ENCODE measurements at places on chromosomes 13 and 19. TPM values are rescaled to one million over a fixed set of nuclear protein-coding genes. Genes with fewer than 3 reads are reported as not detected.

Gene PCSK4
- 18.6 TPM for total RNA-seq

Gene ZBTB7A
- 24.6 TPM for total RNA-seq

DNA sequence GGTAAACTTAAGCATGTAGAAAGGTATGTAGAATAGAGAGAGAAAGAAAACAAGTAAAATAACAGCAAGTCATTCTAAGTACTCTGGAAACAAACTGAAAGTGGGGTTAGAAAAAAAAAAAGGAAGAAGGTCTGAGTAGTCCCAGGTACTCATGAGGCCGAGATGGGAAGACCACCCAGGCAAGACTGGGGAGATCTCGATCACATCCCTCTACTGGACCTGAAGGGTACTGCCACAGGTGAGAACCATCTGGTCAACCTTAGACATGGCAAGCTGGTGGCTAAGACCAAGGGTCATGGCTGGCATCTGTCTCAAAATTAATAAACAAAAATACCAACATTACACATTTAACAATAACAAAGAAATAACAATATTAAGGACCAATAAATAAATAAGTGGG lies 36.3 kb upstream of the ZNF724 start:
- H3K27ac ChIP-seq: no peak overlapping the region
- DNase-seq: peak; percentile 50
- H3K4me3 ChIP-seq: no peak overlapping the region
- no peaks in the 10 kb centered on the region for H3K4me1 ChIP-seq

GRCh38 chr19:41328842-41329225 lies 18.9 kb downstream of the CCDC97 start:
- peaks cover 19% of the 10 kb centered on the region for H3K27me3 ChIP-seq
- no peaks in the 10 kb centered on the region for H3K36me3 ChIP-seq
- H3K27ac ChIP-seq: peak overlapping the region; percentile 62
- peaks cover 58% of the 10 kb centered on the region for H3K4me1 ChIP-seq
- H3K4me3 ChIP-seq: no peak overlapping the region

- peaks cover 9% of the 10 kb centered on the region for H3K36me3 ChIP-seq
- H3K4me3 ChIP-seq: no peak overlapping the region
- peaks cover 10% of the 10 kb centered on the region for H3K4me1 ChIP-seq
- no peak for DNase-seq
- no peak overlapping the region for H3K27ac ChIP-seq
Observed at GRCh38 chr19:13741893-13742292, 22.4 kb upstream of the MRI1 start.

DNA sequence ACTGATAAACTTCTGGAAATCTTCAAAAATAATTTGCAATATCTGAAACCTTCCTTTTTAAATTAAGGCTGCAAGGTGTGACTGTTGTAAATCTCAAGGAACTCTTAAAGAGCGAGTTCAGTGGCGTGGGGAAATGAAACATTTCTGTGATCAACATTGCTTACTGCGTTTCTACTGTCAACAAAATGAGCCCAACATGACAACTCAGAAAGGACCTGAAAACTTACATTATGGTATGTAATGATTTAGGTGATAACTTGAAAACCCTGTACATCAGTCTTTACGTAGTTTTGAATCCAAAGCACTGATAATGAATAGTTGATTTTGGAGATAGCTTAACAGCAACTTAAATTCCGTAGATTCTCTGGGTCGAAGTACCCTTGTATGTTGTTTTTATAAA lies 92.8 kb downstream of the ZMYM2 start:
- peaks cover 55% of the 10 kb centered on the region for H3K4me1 ChIP-seq
- H3K36me3 ChIP-seq: peaks cover 40% of the 10 kb centered on the region
- DNase-seq: no peak
- H3K27me3 ChIP-seq: no peaks in the 10 kb centered on the region

Gene EGLN2
- total RNA-seq: 102 TPM

DNA sequence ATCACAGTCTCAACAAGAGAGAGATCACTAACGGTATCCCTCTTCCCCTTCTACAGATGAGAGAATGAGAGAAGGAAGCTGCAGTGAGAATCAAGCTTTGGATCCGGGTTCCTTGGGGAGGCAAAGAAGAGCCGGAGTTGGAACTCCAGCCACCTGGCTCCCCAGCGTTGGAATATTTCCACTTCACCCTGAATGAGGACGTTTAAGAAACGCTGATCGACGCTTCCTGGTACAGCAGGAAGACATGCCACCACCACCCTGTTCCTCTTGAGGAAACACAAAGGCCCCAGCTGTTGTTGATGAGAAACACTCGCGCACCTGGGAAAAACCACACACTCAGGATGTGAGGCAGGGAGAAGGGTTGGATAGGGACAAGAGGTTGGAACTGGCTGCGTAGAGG lies 11.3 kb upstream of the CACNG8 start:
- DNase-seq: no peak
- H3K27me3 ChIP-seq: no peaks in the 10 kb centered on the region
- peaks cover 33% of the 10 kb centered on the region for H3K4me1 ChIP-seq
- no peak overlapping the region for H3K4me3 ChIP-seq

DNA sequence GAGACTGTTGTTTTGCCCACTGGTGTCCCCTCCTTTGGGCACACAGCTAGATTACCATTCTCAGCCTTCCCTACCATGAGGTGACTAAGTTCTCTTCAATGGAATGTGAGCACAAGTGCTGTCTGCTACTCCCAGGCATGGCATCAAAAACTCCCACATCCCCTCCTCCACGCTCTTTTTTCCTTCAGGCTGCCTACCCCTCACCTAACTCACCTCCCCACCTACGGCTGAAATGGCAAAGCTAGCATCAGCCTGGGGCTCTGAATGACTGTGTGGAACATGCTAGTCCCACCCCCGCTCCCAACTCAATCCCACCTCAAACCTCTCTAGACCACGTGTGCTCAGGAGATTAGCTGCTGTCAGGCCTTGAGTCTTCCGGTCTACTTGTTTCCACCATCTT lies 512.2 kb downstream of the DIAPH3 start:
- H3K4me1 ChIP-seq: no peaks in the 10 kb centered on the region
- H3K27me3 ChIP-seq: no peaks in the 10 kb centered on the region
- no peak overlapping the region for H3K4me3 ChIP-seq
- DNase-seq: no peak

- peaks cover 8% of the 10 kb centered on the region for H3K4me1 ChIP-seq
- no peaks in the 10 kb centered on the region for H3K36me3 ChIP-seq
- no peak overlapping the region for H3K4me3 ChIP-seq
Observed at GRCh38 chr19:43804432-43804831, 2.2 kb upstream of the LYPD5 start.

Gene MKNK2
- total RNA-seq: 165 TPM

DNA sequence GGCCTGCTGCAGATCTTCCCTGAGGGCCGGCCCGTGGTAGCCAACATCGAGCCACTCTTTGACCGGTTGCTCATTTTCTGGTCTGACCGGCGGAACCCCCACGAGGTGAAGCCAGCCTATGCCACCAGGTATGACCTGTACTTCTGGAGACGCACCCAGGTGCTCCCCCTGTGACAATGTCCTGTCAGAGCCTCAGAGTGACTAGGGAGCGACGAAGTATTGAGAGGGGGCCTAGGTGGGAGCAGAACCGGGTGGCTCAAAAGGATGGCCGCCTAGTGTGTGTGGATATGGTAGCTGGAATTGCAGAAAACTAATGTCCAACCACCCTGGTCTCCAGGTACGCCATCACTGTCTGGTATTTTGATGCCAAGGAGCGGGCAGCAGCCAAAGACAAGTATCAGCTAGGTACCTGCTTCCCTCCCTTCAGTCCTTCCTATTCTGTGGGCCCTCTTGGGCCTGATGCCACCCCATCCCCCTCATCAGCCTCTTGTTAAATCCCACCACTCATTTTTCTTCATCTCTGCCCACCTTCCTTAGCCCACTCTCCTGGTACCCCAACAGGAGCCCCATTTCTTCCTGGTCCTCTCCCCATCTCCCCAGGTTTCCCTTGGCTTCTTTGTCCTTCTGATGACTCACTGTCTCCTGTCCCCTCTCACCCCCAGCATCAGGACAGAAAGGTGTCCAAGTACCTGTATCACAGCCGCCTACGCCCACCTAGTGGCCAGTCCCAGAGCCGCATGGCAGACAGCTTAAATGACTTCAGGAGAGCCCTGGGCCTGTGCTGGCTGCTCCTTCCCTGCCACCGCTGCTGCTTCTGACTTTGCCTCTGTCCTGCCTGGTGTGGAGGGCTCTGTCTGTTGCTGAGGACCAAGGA lies 8.4 kb downstream of the EGLN2 start:
- peak overlapping the region; percentile 42 for H3K27ac ChIP-seq
- peaks cover 71% of the 10 kb centered on the region for H3K4me1 ChIP-seq
- peak; percentile 80 for DNase-seq
- no peak overlapping the region for H3K4me3 ChIP-seq

DNA sequence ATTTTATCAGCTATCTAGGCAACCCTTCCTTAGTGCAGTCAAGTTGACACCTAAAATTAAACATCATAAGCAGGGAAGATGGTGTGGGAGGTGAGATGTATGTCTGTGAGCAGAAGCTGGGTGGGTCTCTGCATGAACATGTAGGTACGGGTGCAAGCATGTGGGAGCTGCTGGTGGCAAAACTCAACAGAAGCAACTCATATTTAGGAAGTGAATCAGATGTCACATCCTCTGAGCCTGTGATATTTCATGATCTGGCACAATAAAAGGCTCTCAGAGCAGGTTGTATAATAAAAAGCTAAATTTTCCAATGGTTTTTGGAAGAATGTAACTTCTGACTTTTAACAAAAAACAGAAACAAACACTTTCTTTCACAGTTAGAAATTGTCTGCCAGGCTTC lies 44.4 kb downstream of the C1QTNF9 start:
- H3K36me3 ChIP-seq: no peaks in the 10 kb centered on the region
- no peaks in the 10 kb centered on the region for H3K4me1 ChIP-seq
- no peaks in the 10 kb centered on the region for H3K27me3 ChIP-seq
- H3K4me3 ChIP-seq: no peak overlapping the region
- no peak overlapping the region for H3K27ac ChIP-seq
- no peak for DNase-seq

DNA sequence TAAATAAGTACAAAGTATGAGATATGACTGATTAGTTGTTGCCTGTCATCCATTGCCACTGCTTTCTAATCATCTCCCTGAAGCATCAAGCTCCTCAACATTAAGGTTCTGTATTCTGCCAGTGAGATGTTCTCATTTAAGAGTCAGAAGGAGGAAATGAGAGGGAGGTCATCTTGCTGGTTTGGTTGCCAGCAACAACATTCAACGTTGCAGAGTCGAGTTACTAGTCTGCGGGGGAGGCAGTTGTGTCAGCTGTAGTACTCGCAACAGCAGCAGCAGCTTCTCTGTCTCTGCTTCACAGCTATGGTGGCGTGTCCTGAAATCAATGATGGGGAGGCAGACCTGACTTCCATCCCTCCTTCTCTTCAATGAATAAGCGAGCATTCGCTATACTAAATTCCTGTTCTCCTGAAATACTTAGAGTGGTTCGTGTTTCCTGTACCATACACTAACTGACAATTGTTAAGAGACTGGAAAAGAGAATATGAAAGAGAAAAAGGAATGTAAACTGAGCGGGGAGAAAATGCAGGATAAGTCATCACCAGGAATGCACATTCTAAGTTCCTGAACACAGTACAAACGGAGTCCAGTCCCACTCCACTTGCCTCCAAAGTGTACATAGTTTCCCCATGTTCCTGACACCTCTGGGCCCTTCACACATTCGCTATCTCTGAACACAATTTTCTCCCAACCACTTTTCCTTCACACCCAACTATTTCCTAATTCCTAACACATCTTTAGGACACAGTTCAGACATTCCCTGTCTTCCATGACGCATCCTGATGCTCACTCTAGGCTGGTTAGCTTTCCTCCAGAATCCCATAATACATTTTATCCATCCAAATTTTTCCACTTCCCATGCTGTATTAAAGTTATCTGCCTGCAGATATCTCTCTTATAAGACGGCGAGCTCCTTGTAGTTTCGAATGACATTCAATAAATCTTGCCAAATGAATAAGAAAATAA lies 263.0 kb downstream of the KLF12 start:
- peak; percentile 19 for DNase-seq
- H3K4me1 ChIP-seq: peaks cover 20% of the 10 kb centered on the region
- H3K4me3 ChIP-seq: no peak overlapping the region

- H3K27ac ChIP-seq: peak overlapping the region; percentile 95
- peak overlapping the region; percentile 89 for H3K4me3 ChIP-seq
- H3K4me1 ChIP-seq: peaks cover 38% of the 10 kb centered on the region
- peak; percentile 18 for DNase-seq
- no peaks in the 10 kb centered on the region for H3K27me3 ChIP-seq
- peaks cover 6% of the 10 kb centered on the region for H3K36me3 ChIP-seq
Observed at GRCh38 chr13:97976610-97977521, 23.4 kb downstream of the IPO5 start.

Gene LILRB4
- not detected for total RNA-seq

- no peak for DNase-seq
- no peaks in the 10 kb centered on the region for H3K27me3 ChIP-seq
- no peak overlapping the region for H3K27ac ChIP-seq
- H3K4me3 ChIP-seq: no peak overlapping the region
Observed at GRCh38 chr13:41613471-41613870, 156.1 kb downstream of the RGCC start.

Gene TPTE2
- total RNA-seq: not detected

- H3K27ac ChIP-seq: peak overlapping the region; percentile 72
- H3K4me1 ChIP-seq: peaks cover 6% of the 10 kb centered on the region
- H3K36me3 ChIP-seq: no peaks in the 10 kb centered on the region
- DNase-seq: no peak
- no peak overlapping the region for H3K4me3 ChIP-seq
Observed at GRCh38 chr19:41366089-41366488, 2.1 kb upstream of the B9D2 start.

DNA sequence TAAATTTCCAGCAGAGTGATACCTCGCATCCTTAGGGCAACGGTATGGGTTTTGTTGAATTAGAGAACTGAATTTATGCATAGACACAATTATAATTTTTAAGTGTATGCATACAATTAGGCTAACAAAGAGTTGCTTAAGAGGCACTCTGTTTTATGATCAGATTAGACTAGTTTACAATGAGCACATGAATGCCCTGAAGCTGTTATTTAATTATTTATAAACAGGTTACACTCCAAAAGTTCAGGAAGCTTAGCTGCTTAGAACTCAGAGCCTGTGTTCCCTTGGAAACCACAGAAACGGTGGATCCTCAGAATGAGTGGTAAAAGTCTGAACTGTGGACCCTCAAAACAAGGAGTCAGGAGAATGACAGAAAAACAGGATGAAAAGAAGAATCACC lies 72.5 kb upstream of the FBXL3 start:
- no peak overlapping the region for H3K27ac ChIP-seq
- no peak for DNase-seq
- H3K27me3 ChIP-seq: no peaks in the 10 kb centered on the region
- H3K4me1 ChIP-seq: peaks cover 13% of the 10 kb centered on the region
- no peak overlapping the region for H3K4me3 ChIP-seq

Gene ZFR2
- total RNA-seq: 22.6 TPM

Gene C19orf73
- 3.1 TPM for total RNA-seq

Gene FFAR1
- total RNA-seq: not detected
